Testis (tissue), 5 donors: ENCODE measurements at places on chromosomes 2 and 18. TPM values are rescaled to one million over a fixed set of nuclear protein-coding genes. Genes with fewer than 3 reads are reported as not detected.

DNA sequence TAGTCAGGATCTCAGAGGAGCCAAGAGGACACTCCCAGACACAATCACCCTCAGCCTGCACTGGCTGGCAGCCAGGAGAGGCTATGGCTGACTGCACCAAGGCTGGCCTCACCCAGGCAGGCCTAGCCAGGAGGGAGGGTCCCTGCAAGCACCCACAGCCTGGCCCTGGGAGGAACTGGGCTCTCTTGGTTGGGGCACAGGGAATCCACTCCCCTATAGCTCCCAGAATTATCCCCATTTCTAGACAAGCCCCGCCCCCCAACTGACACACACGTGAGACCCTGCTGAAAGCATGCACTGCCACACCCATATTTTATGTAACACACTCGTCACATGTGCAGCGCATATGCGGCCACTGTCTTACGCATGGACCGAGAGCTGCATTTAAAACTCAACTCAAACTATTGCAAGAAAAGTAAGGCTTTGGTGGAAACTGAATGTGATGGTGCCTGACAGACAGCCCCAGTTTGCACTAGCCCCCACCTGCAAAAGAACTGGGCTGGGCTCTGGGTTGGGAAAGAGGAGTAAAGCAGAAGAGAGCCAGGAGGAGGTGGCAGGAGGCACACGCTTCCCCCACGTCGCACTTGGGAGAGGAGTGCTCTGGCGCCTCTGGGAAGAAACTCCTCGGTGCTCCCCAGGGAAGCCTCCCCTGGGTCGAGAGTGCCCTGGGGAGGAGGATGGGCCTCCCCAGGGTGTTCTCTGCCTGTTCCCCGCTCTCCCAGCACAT lies 28.9 kb upstream of the ARHGEF4 start:
- H3K27me3 ChIP-seq, result no peaks in the 10 kb centered on the region
- H3K27ac ChIP-seq, result no peak overlapping the region
- no peaks in the 10 kb centered on the region for H3K4me1 ChIP-seq
- no peak for DNase-seq
- no peaks in the 10 kb centered on the region for H3K36me3 ChIP-seq
- no peak overlapping the region for H3K4me3 ChIP-seq

CYP27C1 gene
- total RNA-seq, result 0.50 TPM

- H3K4me3 ChIP-seq, result no peak overlapping the region
- no peak overlapping the region for H3K27ac ChIP-seq
- no peaks in the 10 kb centered on the region for H3K36me3 ChIP-seq
These were observed 71.8 kb downstream of the CHST9 start for GRCh38 chr18:27113358-27113757.

GAREM1 gene
- 15.2 TPM for total RNA-seq

GRCh38 chr18:3585656-3586509 lies 135.9 kb downstream of the TGIF1 start:
- no peak overlapping the region for H3K4me3 ChIP-seq
- peaks cover 14% of the 10 kb centered on the region for H3K4me1 ChIP-seq
- H3K27ac ChIP-seq, result peak overlapping the region; percentile 19

CPO gene
- 0.71 TPM for total RNA-seq

B4GALT6 gene
- total RNA-seq, result 19.5 TPM
